NCI-H2029 treated with DMSO at 0.1 percent for 48 hours (cell line): ENCODE measurements at places on chromosomes 4 and X.

- DNase-seq: no peak
These were observed 70.2 kb downstream of the SUPT20HL2 start for GRCh38 chrX:24243692-24244091.

DNA sequence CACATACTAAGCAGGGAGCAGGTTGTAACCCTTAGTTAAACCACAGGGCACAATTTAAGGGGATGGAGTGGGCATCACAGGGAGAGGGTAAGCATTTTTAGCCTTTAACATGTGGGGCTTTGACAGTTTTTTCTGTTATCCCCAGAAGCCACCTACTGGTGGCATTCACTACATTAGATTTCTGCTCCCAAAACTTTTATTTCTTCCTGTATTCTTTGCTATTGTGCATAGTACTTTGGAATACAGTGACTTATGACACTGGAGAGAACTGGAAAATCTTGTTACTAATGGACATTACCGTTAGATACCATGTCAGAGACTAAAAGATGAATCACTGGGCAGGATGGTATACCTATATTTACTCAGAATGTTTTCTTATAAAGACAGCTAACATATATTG, 7.3 kb downstream of the TRIM75 start:
- no peak for DNase-seq

- DNase-seq: no peak
These were observed 68.1 kb upstream of the NAP1L5 start for GRCh38 chr4:88765729-88766128.

DNA sequence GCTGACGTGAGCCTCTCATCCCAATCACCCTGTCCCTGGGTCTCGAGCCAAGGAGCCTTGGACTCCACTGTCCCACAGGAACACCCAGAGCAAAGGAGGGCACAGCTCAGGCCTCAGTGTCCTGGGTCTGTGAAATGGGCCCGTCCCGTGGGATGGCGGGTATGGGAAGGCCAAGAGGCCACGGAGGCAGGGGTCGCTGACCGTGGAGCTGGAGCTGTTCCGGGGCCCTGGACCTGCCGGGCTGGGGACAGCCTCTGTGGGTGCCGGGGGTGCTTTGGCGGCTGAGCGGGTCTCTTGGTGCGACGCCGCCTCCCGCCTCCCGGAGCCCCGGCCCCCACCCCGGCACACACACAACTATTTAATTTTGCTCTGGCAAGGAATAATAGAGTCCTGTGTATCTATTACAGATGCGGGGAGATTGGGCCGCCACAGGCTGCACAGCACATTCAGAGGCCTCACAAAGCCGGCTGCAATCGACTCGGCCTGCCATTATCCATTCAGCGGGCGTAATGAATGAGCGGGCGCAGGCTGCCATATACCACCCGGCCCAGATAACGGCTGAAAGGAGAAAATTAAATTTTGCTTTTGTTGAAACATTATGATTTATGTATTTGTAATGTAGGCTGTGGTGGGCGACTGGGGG, 83.9 kb upstream of the NKX1-1 start:
- DNase-seq: no peak

- no peak for DNase-seq
These were observed 25.6 kb upstream of the MTM1 start for GRCh38 chrX:150542846-150543229.

GRCh38 chrX:112668476-112669409, 11.0 kb downstream of the LHFPL1 start:
- DNase-seq: no peak

- peak; percentile 77 for DNase-seq
These were observed 32.2 kb upstream of the NDST4 start for GRCh38 chr4:115145393-115146160.

GRCh38 chr4:6011686-6012085, 6.5 kb downstream of the C4orf50 start:
- peak; percentile 82 for DNase-seq

DNA sequence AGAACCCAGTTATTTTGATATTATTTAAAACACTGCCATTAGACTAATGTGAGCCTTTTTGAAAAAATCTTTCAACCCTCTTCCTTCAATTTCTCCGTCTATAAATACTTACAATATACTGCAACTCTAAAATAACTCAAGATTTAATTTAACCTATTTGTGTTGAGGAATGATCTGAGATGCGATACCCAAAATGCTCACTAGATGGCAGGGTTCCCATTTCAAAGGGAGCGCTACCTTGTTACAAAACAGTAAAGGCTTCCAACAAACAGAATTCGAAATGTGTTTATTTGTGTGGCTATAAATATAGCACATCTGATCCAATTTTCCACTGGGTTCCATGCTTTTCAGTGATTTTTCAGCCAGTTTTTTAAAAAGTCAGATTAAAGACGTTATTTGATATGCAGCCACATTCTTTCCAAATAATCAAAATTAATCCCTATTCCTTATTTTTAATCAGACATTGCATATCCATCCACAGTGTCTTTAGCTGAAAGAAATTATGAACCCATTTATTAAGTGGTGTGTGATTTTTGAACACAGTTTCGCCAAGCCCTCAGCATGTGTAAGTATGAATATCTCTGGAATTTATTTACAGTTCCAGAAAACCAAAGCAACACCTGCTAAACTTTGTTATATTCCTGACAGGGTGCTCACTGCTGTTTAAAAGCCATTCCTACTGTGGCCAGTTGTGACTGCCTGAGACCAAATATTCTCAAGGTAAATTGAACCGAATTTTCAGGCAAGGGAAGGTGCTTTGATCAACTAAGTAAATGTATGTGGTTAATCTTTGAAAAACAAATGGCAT, 668.0 kb upstream of the LCORL start:
- DNase-seq: peak; percentile 5

GRCh38 chr4:121098266-121098665, 25.9 kb upstream of the NDNF start:
- no peak for DNase-seq

DNA sequence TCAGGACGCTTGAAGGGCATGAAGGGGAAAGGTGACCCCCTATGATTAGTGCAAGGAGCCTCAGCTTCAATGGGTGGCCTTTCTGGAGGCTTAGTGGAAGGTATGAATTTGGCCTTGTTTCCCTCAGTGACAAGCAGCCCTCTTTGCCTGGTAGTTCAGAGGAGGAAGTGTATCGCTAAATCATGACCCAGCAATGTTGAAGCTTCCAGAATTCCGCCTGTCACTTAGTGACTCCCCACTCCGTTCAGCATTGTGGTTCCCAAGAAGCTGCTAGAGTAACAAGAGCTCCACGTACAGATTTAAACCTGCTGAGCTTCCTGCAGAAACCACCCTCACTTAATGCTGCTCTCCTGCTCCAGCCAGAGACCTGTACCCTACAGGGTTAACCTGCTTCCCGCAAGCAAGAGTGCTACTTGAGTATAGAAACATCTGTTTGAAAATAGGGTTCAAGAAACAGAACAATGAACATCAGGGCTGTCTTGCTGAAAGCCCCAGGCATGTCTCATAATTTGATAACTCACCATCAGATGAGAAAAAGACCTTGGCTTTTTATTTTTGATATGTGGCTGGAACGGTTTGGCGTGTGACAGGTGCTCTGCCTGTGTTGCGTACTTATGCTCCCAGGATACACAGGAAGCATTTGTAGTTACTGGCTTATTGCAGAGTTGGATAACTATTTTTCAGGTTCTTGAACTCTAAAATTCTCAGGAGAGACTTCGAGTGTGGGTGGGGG, 105.2 kb downstream of the UCHL1 start:
- peak; percentile 55 for DNase-seq

DNA sequence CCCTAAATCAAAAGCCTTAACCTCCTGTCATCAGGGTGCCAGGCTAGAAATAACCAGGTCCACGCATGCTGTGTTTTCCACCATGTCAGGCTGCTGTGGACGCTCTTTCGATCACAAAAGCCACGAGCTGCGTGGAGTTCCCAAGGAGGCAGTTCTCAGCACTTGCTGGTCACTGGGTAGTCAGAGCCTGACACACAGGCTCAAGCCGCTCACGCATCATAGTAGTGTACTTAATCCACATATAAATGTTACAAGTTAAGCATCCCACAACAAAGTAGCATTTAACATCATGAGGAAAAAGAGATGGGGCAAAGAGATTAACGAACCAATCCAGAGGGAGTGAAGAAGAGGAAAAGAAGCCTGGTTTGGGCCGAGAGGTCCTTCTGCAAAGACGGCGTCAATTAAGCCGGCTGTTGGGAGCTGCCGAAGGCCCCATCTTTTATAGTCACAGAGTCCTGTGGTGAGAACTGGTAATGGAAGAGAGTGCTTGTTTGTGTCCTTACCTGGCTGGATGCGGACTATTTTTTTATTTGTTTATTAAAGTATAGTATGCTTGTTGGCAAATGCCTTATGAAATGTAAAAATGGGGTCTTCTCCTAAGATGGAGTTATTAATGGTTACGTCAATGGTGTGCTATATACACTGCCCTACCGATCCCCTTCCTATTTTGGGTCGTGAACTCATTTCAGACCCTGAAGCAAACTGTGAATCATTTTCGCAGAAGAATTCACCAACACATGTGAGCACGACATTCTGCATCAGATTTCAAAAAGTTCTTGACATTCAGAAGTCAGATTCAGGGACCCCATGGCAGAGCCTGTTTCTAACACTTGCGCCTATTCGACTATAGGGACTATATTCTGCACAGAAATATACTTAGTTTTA, 675 bp downstream of the PRIMPOL start:
- DNase-seq: peak; percentile 5

- no peak for DNase-seq
These were observed 263.6 kb downstream of the DCTD start for GRCh38 chr4:182653596-182653995.

DNA sequence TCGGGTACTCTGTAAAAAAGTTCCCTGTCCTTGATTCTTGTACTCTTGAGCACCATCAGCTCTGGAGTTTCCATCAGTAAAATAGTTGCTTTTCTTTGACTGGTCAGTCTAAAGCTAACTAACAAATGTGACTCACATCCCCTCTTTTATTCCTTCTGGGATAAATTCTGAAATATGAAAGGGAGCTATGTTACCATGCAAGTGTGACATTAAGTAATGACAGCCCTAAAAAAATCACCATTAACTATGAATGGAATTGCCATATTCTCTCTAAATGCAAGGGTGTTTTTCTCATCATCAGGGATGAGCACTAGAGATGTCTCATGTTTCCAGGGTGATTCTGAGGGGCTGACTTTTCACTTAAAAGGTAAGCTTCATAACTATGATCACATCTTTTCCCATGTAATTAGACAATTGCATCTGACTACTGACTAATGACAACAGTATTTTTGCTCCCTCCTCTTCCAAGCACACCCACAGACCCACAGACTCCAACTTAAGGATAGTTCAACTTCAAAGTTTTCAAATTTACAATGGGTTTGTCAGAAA, 26.9 kb upstream of the RASGEF1B start:
- no peak for DNase-seq

DNA sequence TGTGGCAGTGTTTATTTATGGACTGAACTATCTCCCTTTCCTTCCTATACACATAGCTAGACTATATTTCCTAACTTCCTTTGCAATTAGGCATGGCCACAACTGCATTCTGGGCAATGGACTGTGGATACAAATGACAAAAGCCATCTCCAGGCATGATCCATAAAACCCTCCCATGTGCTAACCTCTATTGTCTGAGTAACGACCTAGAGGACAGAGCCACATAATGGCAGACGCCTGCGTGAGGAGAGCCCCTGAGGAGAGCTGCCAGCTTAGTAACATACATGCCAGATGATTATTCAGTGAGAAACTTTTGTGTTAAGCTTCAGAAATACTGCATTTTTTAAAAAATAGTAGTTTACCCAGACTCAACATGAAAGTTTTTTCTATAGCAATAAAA, 142.9 kb downstream of the ADGRA3 start:
- DNase-seq: no peak

DNA sequence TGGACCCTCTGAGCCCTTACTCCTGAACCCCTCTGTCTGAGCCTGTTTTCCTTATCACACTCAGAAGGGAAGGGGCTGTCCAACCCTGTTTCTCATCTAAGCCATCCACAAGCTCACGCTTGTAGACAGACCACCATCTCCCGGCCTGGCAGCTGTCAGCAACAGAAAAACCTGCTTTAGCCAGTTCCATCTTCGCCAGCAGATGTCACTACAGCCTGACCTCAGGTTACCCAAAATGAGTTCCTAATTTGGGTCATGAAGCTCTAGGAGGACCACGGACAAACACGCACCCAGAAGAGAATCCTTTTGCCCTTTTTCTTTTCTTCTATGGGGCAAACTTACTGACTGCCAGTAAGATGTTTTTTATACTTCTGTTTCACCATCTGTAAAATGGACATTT, 445.4 kb downstream of the BCOR start:
- DNase-seq: no peak

DNA sequence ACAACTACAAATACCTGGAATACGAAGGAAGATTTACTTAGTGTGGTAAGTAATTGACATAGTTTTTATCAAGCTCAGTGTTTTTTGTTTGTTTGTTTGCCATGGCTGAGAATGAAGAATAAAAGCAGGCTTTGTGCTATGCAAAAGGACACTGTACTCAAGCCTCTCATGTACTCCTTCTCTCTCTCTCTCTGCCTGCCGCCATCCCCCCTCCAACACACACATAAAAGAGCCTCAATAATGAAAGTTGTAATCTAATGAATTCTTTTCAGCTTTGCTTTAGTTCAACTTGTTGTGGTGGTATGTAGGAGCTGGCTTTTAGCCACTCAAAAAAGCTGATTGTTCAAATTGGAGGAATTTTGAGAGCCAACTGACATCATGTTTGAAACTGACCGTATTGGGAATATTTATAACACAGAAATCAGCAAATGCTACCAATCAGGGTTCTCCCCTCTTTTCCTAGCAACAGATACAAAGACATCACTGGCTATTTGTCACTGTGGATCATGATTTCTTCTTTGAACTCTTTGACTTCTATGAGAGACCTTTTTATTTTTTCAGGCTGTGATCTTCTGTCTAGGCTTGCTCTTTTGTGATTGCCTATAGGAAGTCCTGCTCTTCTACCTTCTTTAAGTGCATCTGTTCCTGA, 1148.8 kb downstream of the RAPGEF2 start:
- no peak for DNase-seq

GRCh38 chrX:14546190-14546589, 16.9 kb downstream of the GLRA2 start:
- no peak for DNase-seq

- DNase-seq: no peak
These were observed 1.1 kb upstream of the HDAC6 start for GRCh38 chrX:48800574-48801279.

GRCh38 chrX:9341291-9342201, 123.3 kb upstream of the TBL1X start:
- no peak for DNase-seq

DNA sequence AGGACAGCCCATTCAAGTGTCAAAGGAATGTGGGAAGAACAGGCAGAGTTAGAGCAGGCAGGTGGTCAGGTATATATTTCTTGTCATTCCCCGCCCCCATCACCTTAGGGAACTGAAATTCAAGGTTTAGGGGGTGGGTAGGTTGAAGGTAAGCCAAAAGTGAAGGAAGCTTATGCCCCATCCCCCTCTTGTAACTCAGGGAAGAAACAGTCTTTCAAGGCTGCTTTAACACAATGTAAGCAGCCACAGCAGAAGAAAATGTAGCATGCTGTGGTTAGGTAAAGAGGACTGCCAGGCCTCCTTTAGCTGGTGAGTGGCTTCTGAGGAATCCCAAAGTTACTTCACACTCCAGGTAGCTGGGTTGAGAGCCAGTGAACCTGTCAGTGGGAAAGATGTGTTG, 122.3 kb downstream of the RS1 start:
- DNase-seq: no peak

- DNase-seq: no peak
These were observed 93.2 kb downstream of the IL1RAPL2 start for GRCh38 chrX:104659005-104659744.

GRCh38 chr4:45358573-45359506, 632.5 kb upstream of the GNPDA2 start:
- DNase-seq: no peak

- peak; percentile 0 for DNase-seq
These were observed 1.3 kb upstream of the OTUD5 start for GRCh38 chrX:48958635-48959094.

- no peak for DNase-seq
These were observed 2.4 kb upstream of the MBNL3 start for GRCh38 chrX:132491191-132491590.
